ENCODE measurements at places on chromosomes 2 and 18. TPM values are rescaled to one million over a fixed set of nuclear protein-coding genes. Genes with fewer than 3 reads are reported as not detected.
A peak's percentile ranks its signal among the peaks of the same experiment; 100 is the strongest.

The LINC00305 gene
- total RNA-seq, result not detected

DNA sequence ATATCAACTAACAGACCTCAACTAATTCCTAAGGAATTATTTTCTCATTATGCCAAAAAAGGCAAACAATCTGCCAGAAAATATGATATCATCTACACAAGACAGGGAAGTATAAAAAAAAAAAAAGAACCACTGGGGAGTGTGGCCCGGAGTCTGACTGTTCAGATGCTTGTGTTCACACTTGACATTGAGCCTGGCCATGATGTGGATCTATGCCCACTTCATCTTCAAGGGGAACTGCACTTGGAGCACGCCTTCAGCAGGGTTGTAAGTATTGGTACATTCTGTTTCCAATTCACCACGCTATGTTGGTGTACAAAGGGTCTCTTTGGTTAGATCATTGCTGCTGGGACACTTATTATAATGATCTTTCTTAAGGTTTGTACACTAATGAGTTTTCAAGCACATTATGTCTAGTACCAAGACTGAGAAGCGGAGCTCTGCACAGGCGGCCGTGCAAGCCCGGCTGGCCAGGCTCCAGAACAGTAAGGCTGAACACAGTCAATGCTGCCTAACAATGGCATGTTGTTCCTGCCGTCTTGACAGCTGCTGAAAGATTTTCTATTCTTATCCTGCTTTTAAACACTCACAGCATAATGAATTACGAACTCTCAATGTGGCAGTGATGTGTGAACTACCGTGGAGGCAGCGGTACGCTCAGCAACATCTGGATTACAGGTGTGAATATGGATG, 788.4 kb upstream of the SOX11 start:
- H3K4me3 ChIP-seq, result no peak overlapping the region
- H3K27ac ChIP-seq, result no peak overlapping the region
- no peak for DNase-seq
- H3K4me1 ChIP-seq, result no peaks in the 10 kb centered on the region
- H3K27me3 ChIP-seq, result no peaks in the 10 kb centered on the region

DNA sequence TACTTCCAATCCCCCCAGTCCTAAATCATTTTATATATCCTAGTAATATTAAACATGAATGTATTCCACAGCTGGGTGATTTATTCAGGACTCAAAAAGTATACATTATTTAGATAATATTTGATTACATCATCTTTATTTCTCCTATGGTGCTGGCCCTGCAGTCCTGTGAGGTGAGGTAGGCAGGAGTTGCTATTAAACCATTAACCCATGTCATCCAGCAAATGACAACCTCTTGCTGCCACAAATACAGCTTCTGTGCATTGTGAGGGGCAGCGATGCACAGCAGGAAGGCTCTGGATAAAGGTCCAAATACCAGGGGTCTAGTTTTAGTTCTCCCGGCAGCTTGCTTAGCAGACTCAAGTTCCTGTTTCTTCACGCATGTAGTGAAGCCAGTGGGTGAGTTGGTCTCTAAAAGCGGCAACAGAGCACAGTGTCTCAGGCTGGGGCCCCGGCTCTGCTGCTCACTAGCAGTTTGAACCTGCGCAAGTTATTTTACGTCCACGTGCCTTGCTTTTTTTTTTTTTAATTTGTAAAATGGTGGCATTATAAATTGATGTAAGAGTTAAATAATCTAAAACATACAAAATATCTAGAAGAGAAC, 36.1 kb downstream of the INSIG2 start:
- H3K36me3 ChIP-seq, result no peaks in the 10 kb centered on the region
- H3K4me1 ChIP-seq, result no peaks in the 10 kb centered on the region
- no peak overlapping the region for H3K27ac ChIP-seq
- DNase-seq, result no peak
- no peak overlapping the region for H3K4me3 ChIP-seq

GRCh38 chr18:63949068-63949737, at the start of gene HMSD:
HMSD (plus strand) TSS chr18:63949301; CDS start chr18:63953456, 4,155 bp downstream.
- peak; percentile 85 for DNase-seq
- peak within 1 kb of the TSS; percentile 97 for H3K27ac ChIP-seq
- H3K36me3 ChIP-seq, result peaks cover 6% of the 10 kb centered on the region
- peak within 1 kb of the TSS; percentile 93 for H3K4me3 ChIP-seq
- peaks cover 29% of the 10 kb centered on the region for H3K27me3 ChIP-seq

- no peaks in the 10 kb centered on the region for H3K27me3 ChIP-seq
- no peak overlapping the region for H3K27ac ChIP-seq
- H3K4me3 ChIP-seq, result no peak overlapping the region
These were observed 121.2 kb upstream of the CTDP1 start for GRCh38 chr18:79558196-79558932.

DNA sequence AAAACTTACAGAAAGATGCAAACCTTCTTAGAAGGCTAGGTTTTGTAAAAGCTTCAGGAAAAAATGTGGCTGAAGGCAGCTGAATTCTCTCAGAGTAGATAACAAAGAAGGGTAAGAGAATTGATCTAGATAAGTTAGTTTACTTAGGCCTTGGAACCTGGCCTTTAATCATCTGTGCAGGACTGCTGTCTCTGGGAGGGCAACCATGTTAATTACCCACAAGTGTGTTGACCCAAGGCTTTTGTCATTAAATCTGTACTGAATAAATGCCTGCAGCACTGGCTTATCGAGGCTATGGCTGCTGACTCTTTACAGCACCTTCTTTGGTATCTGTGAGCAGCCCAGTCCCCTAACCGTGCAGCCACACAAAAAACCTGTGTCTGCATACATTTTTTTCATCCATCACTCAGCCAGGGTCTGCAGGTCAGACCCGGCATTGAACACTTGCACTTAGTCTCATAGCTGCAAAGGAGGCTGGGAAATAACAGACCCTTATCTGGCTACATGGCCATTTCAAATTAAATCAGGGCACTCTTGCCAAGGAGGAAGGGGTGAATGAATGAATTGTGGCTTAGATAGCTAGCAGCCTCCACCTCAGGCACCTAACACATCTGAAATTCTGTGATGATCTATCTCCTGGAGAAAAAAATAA, 120.2 kb upstream of the MSH2 start:
- no peaks in the 10 kb centered on the region for H3K36me3 ChIP-seq
- no peak overlapping the region for H3K27ac ChIP-seq
- H3K4me3 ChIP-seq, result no peak overlapping the region
- H3K27me3 ChIP-seq, result no peaks in the 10 kb centered on the region

DNA sequence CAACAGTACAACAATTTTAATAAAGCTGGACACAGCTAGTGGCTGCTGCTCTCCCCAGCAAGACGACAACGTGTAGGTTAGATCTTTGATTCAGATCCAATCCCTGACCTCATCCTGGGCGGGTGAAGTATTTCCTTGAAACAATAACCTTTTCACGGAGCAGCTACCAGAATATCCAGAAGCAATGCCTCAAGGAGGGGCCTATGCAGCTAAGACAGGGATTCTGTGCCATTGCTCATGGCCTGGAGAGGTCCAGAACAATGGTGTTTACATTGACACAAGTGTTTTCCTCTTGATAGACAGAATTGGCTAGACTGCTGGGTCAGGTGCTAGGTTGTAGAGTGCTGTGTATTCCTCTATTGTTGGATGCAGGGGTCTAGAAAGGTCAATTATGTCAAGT, 520.1 kb downstream of the BCL11A start:
- no peak overlapping the region for H3K4me3 ChIP-seq
- DNase-seq, result no peak
- no peaks in the 10 kb centered on the region for H3K4me1 ChIP-seq
- H3K27me3 ChIP-seq, result peaks cover 8% of the 10 kb centered on the region
- H3K36me3 ChIP-seq, result peaks cover 3% of the 10 kb centered on the region

DNA sequence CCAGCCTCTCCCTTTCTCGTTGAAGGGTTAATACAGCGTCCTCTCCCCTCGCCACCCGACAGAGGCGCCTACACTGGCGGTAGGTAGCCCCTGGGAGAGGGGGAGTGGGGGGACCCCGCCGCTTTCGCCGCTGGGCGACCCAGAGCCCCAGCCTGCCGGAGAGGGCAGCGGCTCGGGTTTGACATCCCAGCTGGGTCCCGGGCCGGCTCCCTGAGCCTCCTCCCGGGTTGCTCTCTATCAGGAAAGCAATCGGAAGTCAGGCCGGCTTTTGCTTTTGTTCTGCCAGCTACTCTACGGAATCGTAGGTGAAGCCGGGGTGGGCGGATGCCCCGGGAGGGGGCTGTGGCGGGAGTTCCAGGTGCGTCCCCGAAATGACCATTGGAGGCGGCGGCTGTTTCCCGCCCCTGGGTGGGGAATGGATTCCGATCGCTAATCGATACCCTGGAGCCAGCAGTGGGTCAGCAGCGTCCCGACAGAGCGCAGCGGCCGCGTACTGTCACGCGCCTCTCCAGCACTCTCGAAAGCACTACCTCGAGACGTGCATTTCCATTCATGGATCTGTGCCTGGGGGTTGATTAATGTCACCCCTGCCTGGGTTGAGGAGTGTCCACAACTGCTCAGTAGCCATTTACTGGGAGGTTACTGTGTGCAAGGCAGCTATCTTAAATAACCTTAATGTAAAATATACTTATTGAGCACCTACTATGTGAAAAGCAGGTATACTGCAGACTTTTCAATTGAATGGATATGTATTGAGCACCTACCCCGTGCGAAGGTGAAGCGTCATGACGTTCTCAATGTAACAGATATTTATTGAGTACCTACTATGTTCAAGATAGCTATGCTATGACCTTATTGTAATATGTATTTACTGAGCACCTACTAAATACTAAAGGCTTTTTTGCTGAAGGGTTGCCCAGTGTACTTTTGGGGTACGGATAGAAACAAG, 1.1 kb downstream of the MAPK4 start:
- no peaks in the 10 kb centered on the region for H3K4me1 ChIP-seq
- H3K27ac ChIP-seq, result no peak overlapping the region
- peaks cover 77% of the 10 kb centered on the region for H3K27me3 ChIP-seq
- H3K36me3 ChIP-seq, result peaks cover 2% of the 10 kb centered on the region

DNA sequence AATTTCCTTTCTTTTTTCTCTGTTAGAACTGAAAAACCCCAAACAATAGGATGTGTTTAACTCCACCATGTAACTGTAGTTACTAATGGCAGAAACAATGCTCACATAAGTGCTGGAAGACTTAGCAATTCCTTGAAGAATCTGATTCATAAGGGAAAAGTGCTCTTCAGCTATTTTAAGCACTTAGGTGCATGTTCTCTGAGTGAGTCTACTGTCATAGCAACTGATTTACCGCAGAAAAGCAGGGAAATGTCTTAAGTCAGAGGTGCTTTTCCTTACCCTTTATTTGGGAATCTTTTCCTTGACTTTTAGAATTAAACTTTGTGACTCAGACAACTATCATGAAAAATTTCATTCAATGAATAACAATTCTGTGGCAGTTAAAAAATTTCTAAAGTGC, 65.4 kb upstream of the NABP1 start:
- H3K27ac ChIP-seq, result no peak overlapping the region
- H3K4me3 ChIP-seq, result no peak overlapping the region
- no peak for DNase-seq
- H3K36me3 ChIP-seq, result no peaks in the 10 kb centered on the region
- no peaks in the 10 kb centered on the region for H3K27me3 ChIP-seq

GRCh38 chr2:112795774-112796173, 11.5 kb upstream of the IL1A start:
- H3K27ac ChIP-seq, result no peak overlapping the region
- H3K4me1 ChIP-seq, result peaks cover 27% of the 10 kb centered on the region
- H3K27me3 ChIP-seq, result peaks cover 7% of the 10 kb centered on the region
- H3K36me3 ChIP-seq, result peaks cover 4% of the 10 kb centered on the region

DNA sequence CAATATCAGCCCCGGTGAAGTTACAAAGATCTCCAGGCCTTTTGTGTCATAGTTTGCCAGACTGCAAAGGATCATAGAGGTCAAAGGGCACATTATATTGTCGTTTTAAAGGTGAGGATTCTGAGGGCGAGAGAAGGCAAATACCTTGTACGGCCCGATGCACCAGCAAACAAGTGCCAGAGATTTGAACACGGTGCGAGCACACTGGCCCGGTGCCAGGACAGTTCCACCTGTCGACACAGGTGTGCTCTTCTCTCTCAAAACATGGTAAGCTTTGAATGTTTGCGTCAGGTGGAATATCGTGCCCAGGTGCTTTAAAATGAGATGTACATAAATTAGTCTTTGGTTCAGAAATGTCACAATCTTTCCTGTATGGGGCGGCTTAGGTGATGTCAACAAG, 776.1 kb upstream of the ID2 start:
- no peak for DNase-seq
- H3K27ac ChIP-seq, result no peak overlapping the region
- peaks cover 5% of the 10 kb centered on the region for H3K36me3 ChIP-seq
- H3K27me3 ChIP-seq, result peaks cover 13% of the 10 kb centered on the region
- peaks cover 26% of the 10 kb centered on the region for H3K4me1 ChIP-seq

DNA sequence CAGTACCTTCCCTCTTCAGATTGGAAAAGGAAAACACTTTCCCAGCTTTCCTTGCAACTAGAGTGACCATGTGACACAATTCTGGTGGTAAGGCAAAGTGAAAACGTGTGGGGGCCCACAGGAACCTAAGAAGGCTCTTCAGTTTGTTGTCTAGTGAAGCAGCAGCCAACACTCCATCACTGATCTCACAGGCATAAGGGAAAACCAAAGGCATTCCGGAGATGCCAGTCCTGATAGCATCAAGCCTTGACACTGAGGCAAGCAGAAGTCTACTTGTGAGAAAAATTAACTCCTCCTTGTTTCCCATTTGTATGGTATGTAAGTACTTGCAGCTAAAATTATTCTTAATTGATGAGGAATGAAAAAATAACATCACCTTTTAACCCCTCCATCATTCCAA, 88.3 kb downstream of the ETAA1 start:
- DNase-seq, result no peak
- peaks cover 4% of the 10 kb centered on the region for H3K27me3 ChIP-seq
- H3K36me3 ChIP-seq, result peaks cover 2% of the 10 kb centered on the region
- H3K4me1 ChIP-seq, result peaks cover 5% of the 10 kb centered on the region
- no peak overlapping the region for H3K27ac ChIP-seq

DNA sequence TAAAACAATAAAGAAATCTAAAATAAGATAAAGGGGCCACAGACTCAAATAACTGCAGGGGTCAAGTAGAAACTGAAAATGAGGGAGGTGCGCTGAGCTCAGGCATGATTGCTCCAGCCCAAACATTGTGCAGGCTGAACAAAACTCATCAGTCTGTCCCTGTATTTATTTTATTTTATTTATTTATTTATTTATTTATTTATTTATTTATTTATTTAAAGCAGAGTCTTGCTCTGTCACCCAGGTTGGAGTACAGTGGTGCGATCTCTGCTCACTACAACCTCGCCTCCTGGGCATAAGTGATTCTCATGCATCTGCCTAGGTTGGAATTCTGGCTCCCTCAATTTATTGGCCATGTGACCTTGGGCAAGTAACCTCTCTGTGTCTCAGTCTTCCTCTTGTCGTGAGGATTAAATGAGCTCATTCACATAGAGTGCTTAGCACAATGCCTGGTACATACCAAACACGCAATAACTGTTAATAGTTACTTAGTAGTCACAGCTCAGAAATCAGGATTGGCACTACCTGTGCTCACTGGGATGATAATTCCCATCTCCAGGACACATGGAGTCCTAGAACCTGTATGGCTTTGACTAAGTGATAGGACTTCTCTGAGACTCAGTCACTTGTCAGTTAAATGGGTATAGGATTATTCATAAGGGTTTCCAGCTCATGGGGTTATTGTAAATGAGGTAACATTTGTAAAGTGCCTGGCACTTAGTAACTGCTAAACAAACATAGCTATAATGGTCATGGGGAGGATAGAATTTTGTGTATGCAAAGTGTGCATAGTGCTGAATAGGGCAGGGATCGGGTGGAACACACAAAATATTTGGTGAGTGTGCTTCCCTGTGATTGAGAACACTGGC, 6.0 kb downstream of the SPEG start:
- DNase-seq, result no peak
- peak overlapping the region; percentile 1 for H3K27ac ChIP-seq
- H3K27me3 ChIP-seq, result peaks cover 20% of the 10 kb centered on the region
- H3K36me3 ChIP-seq, result no peaks in the 10 kb centered on the region
- H3K4me1 ChIP-seq, result peaks cover 10% of the 10 kb centered on the region

GRCh38 chr2:143957321-143957720, 562.6 kb downstream of the ZEB2 start:
- no peak overlapping the region for H3K4me3 ChIP-seq
- peaks cover 4% of the 10 kb centered on the region for H3K36me3 ChIP-seq
- no peak overlapping the region for H3K27ac ChIP-seq
- DNase-seq, result no peak

Data from activated T-cell treated with anti-CD3 and anti-CD28 coated beads, Interleukin-2, amount 50 U/mL, for 72 hours (primary cell).